AML-193 (cell line): ENCODE measurements at places on chromosomes 2 and 18.

GRCh38 chr2:219483451-219484342 lies 15.0 kb upstream of the GMPPA start:
- no peak for DNase-seq

GRCh38 chr2:231181860-231182512 lies 16.4 kb upstream of the ARMC9 start:
- DNase-seq: peak; percentile 84

DNA sequence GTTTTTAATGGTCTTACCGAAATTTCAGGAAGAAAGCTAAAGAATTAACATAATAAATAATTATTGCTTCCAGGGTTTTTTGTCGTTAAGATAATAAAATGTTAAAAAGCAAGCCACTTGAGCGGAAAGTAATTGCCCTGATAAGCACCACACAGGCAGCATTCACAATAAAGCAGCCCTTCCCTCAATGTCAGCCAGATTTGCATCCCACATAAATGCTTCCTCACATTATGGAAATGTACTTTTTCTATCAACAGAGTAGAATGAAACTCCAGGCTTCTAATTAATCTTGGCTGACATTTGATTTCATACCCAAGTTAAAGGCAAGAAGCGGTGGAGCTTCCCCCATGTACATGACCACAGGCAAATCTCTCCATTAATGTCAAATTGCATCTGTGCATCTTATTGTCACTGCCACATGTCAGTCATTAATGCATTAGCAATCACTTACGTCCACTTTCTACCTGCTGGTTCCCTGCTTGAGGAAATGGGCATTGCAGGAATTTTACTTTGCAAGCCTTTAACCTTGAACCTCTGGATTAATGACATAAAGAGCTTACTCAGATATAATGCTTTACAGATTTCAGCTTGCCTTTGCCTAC lies 26.2 kb downstream of the PTPRM start:
- no peak for DNase-seq

DNA sequence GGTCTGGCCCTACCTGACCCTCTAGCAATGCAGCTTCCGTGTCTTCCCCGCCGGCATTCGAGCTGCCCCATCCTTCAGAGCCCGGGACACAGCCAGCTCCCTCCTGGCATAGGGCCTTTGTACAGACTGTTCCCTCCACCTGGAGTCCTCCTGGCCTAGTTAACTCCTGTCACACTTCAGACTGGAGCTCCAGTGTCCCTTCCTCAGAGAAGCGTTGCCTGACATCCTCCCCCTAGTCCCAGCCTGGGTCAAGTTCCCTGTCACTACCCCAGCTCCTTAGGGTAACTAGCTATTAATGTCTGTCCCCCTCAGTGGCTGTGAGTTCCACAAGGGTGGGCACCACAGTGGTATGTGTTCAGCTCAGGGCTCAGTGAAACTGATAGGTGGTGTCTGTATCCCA lies 45.5 kb upstream of the LOXHD1 start:
- no peak for DNase-seq

- DNase-seq: no peak
Measured at GRCh38 chr2:179443180-179443579, 178.5 kb upstream of the SESTD1 start.

- DNase-seq: no peak
Measured at GRCh38 chr2:135800513-135801460, 36.2 kb downstream of the LCT start.

DNA sequence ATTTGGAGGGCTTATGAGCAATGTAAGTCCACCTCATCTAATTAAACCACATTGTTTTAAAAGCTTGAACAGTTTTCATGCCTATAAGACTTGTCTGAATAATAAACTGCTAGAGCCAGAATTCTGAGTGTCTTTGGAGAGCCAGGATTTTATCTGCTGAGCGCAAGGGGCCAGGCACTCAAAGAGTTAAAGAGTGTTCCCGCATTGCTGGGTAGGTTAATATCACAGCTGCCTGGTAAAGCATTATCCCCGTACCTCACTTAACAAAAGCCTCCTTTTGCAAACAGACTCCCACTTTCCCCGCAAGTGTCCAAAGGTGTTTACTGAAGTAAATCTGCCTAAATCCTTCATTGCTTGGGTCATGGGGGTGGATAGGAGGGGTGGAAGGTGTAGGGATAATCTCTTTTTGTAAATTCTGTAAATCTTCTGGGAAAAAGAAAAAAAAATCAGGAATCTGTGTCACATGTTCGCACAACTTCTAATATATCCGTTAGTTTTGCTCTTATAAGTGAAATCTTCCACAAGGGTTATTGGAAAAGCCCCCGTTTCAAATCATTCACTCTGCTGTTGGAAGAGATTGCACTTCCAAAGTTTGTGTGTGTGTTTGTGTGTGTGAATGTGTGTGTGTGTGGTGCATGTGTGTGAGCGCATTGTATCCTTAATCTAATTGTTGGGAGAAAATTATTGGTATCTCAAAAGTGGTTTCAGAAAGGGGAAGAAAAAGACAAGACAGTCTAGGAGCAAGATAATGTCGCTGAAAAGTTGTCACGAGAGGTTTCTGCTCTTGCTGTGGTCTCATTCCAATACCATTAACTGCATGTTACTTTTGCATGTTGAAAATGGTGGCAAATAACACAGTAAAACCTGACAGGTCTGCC lies 10.7 kb downstream of the ZEB2 start:
- DNase-seq: peak; percentile 29

DNA sequence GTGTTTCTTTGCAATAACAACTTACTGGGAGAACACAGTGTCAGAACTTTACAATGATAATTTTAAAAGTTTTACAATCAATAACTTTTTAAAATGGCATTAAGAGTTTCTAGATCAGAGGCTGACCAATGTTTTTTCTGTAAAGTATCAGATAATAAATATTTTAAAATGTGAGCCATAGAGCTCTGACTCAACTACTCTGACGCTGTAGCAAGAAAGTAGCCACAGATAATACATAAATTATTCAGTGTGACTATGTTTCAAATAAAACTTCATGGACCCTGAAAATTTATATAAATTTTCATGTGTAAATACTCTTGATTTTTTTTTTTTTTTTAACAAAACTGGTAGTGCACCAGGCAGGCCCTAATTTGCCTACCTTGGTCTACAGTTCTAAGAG lies 77.4 kb downstream of the CUL3 start:
- no peak for DNase-seq

DNA sequence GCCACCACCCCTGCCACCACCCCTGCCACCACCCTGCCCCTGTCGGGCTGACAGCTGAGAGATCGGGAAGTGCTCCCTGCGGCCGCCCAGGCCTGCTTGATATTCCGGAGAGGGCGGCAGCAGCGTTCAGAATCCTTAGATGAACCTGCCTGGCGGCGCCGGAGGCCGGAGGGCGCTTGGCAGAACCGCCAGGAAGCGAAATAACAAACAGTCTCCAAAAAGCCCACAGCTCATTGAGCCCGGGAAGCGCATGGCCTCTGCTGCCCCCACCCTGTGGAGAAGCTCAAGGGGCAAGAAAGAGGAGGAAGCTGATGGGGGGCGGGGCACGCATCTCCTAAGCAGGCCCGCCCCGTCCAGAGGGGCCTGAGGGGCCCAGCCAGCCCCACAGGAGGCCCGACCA lies 92.2 kb upstream of the MBOAT2 start:
- DNase-seq: no peak

- DNase-seq: no peak
Measured at GRCh38 chr2:8204711-8205110, 477.1 kb upstream of the ID2 start.

DNA sequence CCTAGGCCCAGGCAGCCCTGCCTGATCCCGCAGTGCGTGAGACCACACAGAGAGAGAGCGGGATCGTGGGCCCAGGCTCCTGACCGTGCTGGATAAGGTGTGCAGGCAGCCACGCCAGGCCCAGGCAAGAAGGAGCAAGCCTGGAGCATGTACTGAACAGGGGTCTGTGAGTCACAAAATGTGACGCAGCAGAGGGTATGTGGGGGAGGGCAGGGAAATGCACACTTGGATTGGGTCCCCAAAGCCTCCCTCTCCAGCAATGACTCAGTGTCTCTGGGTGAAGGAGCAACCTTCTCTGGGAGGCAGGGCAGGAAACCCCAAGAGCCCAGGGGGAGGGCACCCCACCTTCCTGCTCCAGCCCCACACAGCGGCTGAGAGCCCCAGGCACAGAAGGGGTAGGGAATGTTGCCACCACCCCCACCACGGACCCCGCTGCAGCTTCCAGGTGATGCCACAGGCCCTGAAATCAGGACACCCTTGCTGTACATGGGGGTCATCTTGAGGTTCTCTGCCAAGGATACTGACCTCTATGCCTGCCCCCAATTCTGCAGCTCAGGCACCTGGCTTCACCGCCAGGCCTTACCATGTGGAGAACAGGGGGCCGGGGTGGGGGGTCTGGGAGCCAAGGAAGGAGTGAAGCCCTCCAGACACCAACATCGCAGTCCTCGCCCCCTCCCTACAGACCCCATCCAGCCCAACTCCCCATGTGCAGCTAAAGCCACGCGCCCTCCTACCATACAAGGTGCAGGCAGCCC lies 1.3 kb upstream of the GPC1 start:
- no peak for DNase-seq

DNA sequence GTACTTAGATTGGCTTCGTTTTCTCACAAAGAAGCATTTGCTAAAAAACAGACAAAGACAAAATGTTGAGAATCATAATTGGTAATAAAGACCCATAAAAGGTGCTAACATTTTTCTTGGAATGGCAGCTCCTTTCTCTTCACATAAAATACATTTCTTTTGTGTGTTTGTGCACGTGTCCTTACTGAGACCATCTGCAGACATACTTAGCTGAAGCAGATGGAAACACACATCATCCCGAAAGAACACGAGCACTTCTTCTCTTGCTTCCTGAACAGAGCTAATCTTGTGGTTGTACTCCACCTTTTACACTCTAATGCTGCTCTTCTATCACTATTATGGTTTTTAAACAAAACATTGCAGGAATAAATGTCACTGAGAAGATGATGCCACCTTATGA lies 142.5 kb downstream of the SPHKAP start:
- no peak for DNase-seq

DNA sequence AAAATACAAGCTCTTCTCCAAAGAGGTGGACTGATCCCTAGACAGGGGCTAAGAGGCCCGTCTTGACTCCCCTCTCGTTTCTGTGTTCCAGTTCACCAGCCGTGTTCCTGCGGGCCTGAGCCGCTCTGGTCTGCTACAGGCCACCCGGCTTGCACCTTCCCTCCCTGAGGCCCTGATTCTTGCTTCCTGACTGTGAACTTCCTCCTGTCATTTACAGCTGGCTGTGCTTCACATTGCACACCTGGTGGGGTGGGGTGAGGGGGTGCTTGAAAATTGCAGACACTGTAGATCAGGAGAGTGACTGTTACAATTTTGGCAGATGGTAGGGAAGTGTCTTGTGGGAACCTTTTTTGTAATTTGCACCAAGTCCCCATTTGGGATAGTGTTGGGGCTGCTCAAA lies 64.4 kb downstream of the TSN start:
- DNase-seq: no peak

GRCh38 chr2:182593394-182593975 lies 122.6 kb upstream of the DNAJC10 start:
- no peak for DNase-seq

DNA sequence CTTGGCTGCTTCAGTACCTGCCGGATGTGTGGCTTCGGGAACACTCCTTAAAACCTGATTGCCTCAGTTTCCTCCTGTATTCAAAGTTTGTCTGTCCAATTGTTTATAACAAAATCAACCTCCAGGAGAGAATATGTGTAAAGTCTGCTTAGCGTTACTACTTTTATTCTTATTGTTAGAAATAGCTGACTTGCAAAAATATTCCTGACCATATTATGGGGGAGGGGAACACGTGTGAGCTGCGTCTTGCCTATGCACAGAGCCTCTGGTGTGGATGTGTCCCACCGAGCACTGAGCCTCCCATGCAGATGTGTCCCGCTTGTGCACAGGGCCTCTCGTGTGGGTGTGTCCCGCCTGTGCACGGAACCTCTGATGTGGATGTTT lies 82.5 kb downstream of the DCDC2C start:
- no peak for DNase-seq
